Stimulated activated CD4-positive, alpha-beta T cell treated with anti-CD3 and anti-CD28 coated beads, Interleukin-2, amount 100 ng/mL, for 4 hours (primary cell): ENCODE measurements at places on chromosomes 2 and 18.

GRCh38 chr2:150095361-150096095, 391.9 kb downstream of the RND3 start:
- no peak for DNase-seq

- DNase-seq: no peak
Measured at GRCh38 chr2:148875387-148876051, 492 bp downstream of the KIF5C start.

DNA sequence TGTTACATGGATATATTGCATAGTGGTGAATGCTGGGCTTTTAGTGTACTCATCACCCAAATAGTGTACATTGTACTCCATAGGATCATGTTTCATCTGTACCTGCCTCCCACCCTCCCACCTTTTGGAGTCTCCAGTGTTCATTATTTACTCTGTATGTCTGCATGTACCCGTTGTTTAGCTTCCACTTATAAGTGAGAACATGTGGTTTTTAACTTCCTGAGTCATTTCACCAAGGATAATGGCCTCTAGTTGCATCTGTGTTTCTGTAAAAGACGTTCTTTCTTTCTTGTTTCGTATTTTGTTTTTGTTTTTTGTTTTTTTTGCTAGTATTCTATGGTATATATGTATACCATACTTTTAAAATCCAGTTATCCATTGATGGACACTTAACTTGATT, 107.5 kb downstream of the MSTN start:
- DNase-seq: no peak

GRCh38 chr2:234116010-234116409, 65.5 kb downstream of the SPP2 start:
- no peak for DNase-seq
